ENCODE measurements at places on chromosomes 2 and 18. TPM values are rescaled to one million over a fixed set of nuclear protein-coding genes. Genes with fewer than 3 reads are reported as not detected.

Gene TEX44
- total RNA-seq: not detected

Gene TP53I3
- 0.47 TPM for total RNA-seq

Gene SGPP2
- total RNA-seq: 9.9 TPM

Gene CLEC4F
- total RNA-seq: not detected

Gene LHCGR
- total RNA-seq: not detected

- no peak for DNase-seq
- H3K27me3 ChIP-seq: no peaks in the 10 kb centered on the region
- no peak within 1 kb of the TSS for H3K27ac ChIP-seq
- peaks cover 18% of the 10 kb centered on the region for H3K4me1 ChIP-seq
- H3K4me3 ChIP-seq: no peak within 1 kb of the TSS
Measured at GRCh38 chr2:232776435-232776834, at the start of gene KCNJ13. KCNJ13 (minus strand) TSS chr2:232776565; CDS start chr2:232771362, 5,203 bp downstream.

DNA sequence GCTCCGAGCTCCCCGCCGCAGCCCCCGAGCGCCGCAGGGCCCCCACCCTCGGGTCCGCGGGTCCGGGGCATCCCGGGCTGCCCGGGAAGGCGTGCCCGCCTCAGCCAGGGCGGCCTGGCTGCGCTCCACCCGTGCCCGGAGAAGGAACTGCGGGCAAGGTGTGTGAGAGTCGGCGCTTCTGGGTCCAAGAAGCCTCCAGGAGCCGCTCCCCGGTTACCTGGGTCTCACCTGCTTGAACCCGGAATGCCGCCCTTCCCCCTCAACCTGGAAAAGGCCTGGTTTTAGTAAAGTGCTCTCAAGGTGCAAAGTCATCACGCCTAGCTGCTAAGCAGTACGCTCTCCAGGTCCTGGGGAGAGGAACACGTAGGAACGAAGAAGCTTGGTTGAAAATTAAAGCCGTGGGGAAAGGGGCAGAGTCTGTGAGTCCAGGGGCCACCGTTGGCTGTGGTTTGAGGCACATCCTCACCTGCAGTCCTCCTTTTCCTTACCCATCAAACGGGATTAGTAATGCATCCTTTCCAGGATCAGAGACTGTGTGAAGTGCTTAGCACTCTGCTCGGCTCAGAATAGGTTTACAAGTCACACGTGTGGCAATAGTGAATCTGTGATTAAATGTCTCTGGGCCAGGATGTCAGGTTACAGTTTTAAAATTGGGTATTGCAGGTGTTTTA, 1.2 kb downstream of the ASAP2 start:
- no peak overlapping the region for H3K27ac ChIP-seq
- peaks cover 12% of the 10 kb centered on the region for H3K4me1 ChIP-seq
- peaks cover 11% of the 10 kb centered on the region for H3K27me3 ChIP-seq

GRCh38 chr2:21047141-21048009, 3.5 kb upstream of the APOB start:
- H3K4me1 ChIP-seq: peaks cover 5% of the 10 kb centered on the region
- no peaks in the 10 kb centered on the region for H3K27me3 ChIP-seq
- DNase-seq: no peak

GRCh38 chr2:150312271-150312670, 175.2 kb downstream of the RND3 start:
- no peak overlapping the region for H3K4me3 ChIP-seq
- H3K4me1 ChIP-seq: no peaks in the 10 kb centered on the region
- no peaks in the 10 kb centered on the region for H3K36me3 ChIP-seq
- no peak for DNase-seq
- no peaks in the 10 kb centered on the region for H3K27me3 ChIP-seq
- H3K27ac ChIP-seq: no peak overlapping the region

GRCh38 chr2:207275779-207276178, 110.0 kb upstream of the KLF7 start:
- no peak for DNase-seq
- H3K4me3 ChIP-seq: no peak overlapping the region
- no peak overlapping the region for H3K27ac ChIP-seq
- H3K4me1 ChIP-seq: no peaks in the 10 kb centered on the region
- H3K36me3 ChIP-seq: no peaks in the 10 kb centered on the region

- no peak for DNase-seq
- no peaks in the 10 kb centered on the region for H3K27me3 ChIP-seq
- H3K4me3 ChIP-seq: no peak overlapping the region
- no peaks in the 10 kb centered on the region for H3K36me3 ChIP-seq
- H3K27ac ChIP-seq: no peak overlapping the region
- H3K4me1 ChIP-seq: no peaks in the 10 kb centered on the region
Measured at GRCh38 chr2:147100406-147101035, 744.3 kb upstream of the ACVR2A start.

GRCh38 chr2:196322973-196323810, 151.8 kb upstream of the STK17B start:
- no peak overlapping the region for H3K27ac ChIP-seq
- no peaks in the 10 kb centered on the region for H3K36me3 ChIP-seq
- H3K27me3 ChIP-seq: no peaks in the 10 kb centered on the region
- no peak overlapping the region for H3K4me3 ChIP-seq
- no peaks in the 10 kb centered on the region for H3K4me1 ChIP-seq

DNA sequence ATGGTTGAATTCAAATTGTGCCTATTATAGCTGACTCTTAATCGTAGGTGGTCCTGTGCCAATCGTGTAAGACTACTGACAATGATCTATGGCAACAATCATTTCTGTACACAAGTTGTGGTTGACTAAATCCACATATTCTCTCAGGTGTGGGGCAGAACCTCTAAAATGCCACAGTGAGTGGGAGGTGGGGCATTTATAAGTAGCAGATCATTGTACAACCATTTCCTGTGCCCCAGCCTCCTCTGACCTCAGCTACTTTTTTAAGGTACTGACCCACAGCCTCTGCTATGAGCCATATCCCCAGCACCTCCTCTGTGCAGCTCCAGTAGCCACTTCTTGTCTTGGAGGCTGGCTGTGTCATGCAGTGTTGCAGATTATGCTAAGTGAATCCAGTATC, 48.6 kb upstream of the RAPH1 start:
- peaks cover 6% of the 10 kb centered on the region for H3K4me1 ChIP-seq
- no peak overlapping the region for H3K27ac ChIP-seq
- no peak for DNase-seq
- H3K27me3 ChIP-seq: no peaks in the 10 kb centered on the region
- H3K4me3 ChIP-seq: no peak overlapping the region

- H3K4me3 ChIP-seq: no peak overlapping the region
- peak; percentile 59 for DNase-seq
- no peaks in the 10 kb centered on the region for H3K27me3 ChIP-seq
Measured at GRCh38 chr2:169109502-169110409, 40.4 kb downstream of the DHRS9 start.

DNA sequence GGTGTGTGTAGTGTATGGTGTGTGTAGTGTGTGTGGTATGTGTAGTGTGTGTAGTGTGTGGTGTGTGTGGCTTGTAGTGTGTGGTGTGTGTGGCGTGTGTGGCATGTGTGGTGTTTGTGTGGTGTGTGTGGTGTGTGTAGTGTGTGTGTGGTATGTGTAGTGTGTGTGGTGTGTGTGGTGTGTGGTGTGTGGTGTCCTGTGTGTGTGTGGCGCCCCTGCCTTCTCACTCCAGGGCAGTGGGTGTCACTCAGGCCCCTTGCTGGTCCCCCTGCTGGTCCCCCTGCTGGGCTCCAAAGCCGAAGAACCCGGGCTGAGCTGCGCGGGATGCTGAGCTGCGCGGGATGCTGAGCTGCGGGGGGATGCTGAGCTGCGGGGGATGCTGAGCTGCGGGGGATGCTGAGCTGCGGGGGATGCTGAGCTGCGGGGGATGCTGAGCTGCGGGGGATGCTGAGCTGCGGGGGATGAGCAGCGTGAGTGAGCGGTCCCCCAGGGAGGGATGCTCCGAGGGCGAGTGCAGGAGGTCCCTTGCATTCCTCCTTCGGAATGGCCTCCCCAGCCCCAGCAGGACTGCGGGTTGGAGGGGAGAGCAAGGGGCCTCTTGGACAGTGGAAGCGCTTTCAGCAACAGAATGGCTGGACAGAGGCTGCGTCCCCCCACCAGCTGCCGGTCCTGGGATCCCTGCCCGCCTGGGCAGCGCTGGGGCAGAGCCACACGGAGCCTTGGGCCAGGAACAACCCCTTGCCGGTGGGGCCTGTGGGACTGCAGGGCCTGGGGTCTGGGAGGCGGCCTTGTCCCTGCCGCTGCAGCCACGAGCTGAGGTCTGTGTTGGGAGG, 3.4 kb upstream of the RTP5 start:
- no peak overlapping the region for H3K4me3 ChIP-seq
- no peaks in the 10 kb centered on the region for H3K27me3 ChIP-seq
- DNase-seq: no peak
- no peaks in the 10 kb centered on the region for H3K36me3 ChIP-seq
- H3K4me1 ChIP-seq: peaks cover 78% of the 10 kb centered on the region

DNA sequence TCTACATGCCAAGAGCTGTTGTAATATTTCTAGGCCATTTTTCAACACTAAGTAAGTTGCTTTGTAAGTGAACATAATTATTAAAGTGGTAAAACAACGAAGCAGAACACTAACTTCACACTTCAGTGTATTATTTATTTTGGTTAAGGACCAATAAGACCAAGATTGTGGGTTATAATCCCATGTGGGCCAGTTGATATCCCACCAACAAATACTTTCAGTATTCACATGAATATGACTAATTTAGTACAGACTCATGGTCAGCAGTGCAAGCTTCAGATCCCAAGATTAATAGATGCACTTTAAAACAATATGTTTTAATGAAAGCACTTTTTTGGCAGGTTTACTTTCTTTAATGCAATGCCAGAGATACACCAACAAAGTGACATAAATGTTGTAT, 154.3 kb downstream of the LCLAT1 start:
- no peak overlapping the region for H3K27ac ChIP-seq
- H3K36me3 ChIP-seq: no peaks in the 10 kb centered on the region
- H3K4me3 ChIP-seq: no peak overlapping the region
- H3K4me1 ChIP-seq: no peaks in the 10 kb centered on the region
- H3K27me3 ChIP-seq: no peaks in the 10 kb centered on the region
